ENCODE measurements at places on chromosomes 12 and 14.

- no peak for DNase-seq
Measured at GRCh38 chr12:112256780-112257179, 125.5 kb downstream of the HECTD4 start.

DNA sequence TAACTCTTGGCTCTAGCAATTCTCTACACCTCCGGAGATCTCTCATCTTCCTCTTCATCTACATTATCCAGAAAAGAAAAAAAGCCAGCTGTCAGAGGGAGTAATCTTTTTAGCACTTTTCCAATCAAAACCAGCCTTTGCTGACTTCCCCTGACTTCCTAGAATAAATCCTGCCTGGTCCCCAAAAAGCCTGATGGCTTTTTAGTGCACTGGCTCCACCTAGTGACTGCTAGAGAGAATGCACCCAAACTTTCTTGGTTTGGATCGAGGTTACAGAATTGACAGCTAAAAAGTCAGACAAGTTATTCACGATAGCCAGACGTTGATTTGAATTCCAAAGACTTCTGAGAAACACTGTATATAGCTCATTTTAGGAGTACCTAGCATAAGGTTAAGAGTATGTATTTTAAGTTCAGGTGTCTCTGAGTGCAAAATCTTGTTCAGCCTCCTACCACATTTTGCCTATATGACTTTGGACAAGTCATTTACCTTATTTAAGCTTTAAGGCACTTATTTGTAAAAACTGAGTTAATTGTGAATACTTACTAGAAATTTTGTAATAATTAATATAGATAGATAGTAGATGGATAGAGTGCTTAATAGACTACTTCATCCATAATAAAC, 185.7 kb upstream of the GRIN2B start:
- peak; percentile 70 for DNase-seq

GRCh38 chr12:32005496-32006125, 46.4 kb downstream of the RESF1 start:
- DNase-seq = no peak

- no peak for DNase-seq
Measured at GRCh38 chr14:55837467-55837866, 257.5 kb downstream of the KTN1 start.

DNA sequence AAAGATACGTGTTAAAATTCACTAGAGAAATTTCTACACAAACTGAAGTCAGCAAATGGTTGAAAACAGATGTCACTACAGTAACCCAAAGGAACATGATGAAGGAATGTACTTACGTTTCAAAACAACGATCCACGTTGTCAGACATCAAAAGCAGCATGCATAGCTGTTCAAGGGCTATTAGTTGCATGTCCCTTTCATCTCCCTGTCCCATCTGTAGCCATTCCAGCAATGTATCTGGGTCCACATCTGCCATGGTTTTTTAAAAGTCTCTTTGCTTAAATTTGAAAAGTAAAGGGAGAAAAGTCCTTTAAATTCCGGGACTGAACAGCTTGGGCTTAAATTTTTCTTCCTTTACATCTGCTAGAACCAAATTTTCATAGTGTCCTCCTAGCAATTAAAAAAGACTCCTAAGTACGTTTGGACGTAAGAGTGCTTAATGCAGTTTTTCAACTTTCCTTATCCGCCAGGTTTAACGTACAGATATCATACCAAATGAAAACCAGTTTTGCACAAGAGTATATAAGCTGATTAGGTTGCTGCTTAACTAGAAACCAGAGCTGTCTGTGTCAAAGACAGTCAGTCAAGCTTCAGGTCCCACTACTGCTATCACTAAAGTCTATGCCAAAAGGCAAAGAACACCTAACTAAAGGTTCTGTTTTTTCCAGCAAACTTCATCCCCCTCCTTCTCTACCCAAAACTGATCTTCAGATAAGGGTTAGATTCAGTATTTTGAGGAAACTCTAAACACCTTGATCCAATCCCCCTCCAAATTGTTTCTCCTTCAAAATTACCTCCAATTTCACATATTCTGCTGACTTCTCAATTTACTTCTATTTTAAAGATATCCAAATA, 1.7 kb downstream of the HECTD1 start:
- peak; percentile 9 for DNase-seq

DNA sequence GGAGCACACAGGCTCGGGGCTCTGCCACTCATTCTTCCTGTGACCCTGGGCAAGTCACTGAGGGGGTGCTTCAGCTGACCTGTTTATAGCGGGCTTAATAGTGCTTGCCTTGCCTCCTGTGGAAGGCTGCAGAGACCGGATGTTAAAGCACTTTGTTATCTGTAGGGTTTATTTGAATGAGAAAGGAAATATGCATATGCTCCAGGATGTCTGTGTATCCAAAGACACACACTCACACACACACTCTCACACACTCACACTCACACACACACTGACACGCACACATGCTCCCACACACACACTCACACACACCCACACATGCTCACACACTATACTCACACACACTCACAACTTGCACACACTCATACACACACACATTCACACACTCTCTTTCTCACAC, 56.1 kb upstream of the DDX11 start:
- no peak for DNase-seq

- DNase-seq = no peak
Measured at GRCh38 chr14:104697317-104697703, 7.9 kb downstream of the INF2 start.

GRCh38 chr14:54593860-54594259, 26.9 kb downstream of the SAMD4A start:
- no peak for DNase-seq

DNA sequence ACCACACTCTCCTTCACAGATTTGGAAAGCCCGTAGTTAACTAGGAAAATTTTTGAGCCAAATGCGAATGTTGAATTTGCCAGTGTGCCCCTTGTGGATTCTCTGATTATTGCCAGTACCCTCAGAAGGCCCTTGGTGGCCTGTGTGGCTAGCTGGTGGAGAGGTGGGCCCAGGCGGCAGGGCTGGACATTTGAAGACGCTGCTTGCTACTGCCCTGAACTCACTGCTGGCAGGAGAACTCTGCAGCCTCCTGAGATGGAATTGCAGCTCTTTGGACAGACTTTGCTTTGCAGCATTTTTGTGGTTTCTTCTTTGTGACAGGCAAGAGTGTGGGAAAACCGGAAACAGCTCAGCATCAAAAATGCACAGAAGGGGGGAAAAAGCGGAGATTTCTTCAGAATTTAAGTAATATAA, 97.6 kb downstream of the TGFB3 start:
- no peak for DNase-seq

- DNase-seq = no peak
Measured at GRCh38 chr14:71662291-71662790, 269.9 kb upstream of the RGS6 start.

DNA sequence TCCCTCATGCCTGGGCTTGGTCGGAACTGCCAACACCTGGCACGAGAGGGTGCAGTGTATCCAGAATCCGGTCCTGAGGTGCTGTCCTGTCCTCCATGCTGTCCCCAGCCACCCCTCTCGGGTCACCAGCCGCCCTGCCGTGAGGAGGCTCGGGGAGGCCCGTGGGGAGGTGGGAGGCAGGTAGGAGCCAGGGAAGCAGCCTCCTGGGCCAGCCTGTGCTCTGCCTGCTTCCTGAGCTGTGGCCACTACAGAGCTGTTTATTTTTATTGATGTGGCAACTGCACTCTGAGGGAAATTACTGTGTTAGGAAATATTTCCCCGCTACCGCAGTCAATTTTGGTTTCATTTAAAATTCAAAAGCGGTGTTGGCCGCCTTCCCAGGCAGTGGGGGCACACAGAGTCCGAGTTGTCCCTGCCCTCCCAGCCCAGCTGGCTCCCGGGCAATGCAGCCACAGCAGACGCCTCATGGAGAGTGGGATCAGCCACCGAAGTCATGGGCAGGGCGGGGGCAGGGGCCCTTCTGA, 18.3 kb downstream of the NOC4L start:
- DNase-seq = peak; percentile 30

GRCh38 chr14:96362965-96363750, at the start of the genes ATG2B and GSKIP:
TSS of gene ATG2B (minus strand) at chr14:96363341. CDS start at chr14:96362976, 365 bp downstream.
TSS of gene GSKIP (plus strand) at chr14:96363526. CDS start at chr14:96382248, 18,722 bp downstream.
- DNase-seq = peak; percentile 95

DNA sequence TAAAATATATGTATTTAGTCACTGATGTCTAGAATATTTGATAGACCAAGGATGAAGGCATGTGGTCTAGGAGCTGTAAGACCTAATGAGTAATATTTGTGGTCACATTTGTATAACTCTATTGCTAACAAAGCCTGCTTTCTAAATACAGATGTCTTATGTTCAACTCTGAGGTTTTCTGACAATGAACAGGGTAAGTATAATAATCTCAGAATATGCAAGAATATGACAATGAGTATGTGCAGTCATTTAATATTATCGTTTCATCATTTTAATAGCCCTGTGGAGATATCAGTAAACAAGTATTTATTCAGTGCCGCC, 389.6 kb downstream of the LRIG3 start:
- DNase-seq = no peak

DNA sequence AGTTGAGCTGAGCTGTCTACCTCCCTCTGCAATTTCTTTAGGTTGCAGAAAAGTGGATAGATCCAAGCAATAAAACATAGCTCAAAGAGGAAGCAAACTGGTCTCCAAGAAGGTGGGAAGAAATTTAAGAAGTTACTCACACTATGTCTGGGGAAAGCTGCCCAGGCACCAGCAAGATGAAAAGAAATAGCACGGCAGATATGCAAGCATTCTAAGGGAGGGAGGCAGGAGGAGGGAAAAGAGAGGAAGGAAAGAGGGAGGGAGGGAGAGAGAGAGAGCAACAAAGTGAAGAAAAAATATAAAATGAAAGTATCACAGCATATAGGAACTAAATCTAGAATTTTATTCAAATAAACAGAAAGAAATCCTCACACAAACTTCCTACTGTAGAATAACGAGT, 240.7 kb downstream of the APAF1 start:
- DNase-seq = no peak

DNA sequence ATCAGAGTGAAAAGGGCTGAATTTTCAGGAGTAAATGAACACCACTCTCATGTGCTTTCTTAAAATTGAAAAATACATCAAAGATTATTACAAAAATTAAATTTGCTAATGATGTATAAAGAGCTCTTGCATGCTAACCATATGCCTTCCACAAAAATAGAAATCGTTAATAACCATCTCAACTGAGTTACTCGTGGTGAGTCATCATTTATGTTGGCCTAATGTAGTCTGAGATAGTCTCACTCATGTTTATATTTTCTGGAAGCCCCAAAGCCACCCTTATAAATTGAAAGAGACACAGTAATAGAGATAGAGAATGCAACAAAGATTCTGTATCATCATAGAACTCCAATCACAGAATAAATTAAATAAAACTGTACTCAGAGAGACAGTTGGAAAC, 131.2 kb downstream of the KCNH5 start:
- DNase-seq = no peak

DNA sequence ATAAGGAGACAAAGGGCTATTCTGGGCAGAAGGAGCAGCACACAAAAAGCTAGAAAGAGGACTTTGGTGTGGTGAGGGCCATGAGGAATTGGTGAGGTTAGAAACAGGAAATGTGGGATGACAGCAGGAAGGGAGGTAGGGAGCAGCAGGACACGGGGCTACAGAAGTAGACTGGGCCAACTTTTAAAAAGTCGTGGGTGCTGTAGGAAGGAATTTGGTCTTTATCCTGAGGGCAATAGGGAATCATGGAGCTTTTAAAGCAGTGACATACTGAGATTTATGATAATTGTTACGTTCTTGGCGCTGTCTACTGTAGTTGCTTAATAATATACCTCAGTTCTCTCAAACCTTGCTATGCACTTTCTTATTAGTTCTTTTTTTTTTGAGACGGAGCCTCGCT, 8.2 kb upstream of the CHURC1 start:
- no peak for DNase-seq

Data from inflammatory macrophage (primary cell).